ENCODE measurements at places on chromosomes 3 and 15. TPM values are rescaled to one million over a fixed set of nuclear protein-coding genes. Genes with fewer than 3 reads are reported as not detected.

C2CD4A gene
- not detected for total RNA-seq

IL17RB gene
- total RNA-seq: not detected

SNX22 gene
- total RNA-seq: not detected

CYP11A1 gene
- 8.8 TPM for total RNA-seq

POC1A gene
- 0.74 TPM for total RNA-seq

ADPRH gene
- 2.9 TPM for total RNA-seq

Measured in vagina (tissue), 2 donors.